ENCODE measurements at places on chromosomes 13 and 19.

- no peak for DNase-seq
These were observed 2.0 kb upstream of the USF2 start for GRCh38 chr19:35266520-35267352.

- no peak for DNase-seq
These were observed 676.2 kb downstream of the GPC5 start for GRCh38 chr13:92074658-92075057.

GRCh38 chr13:51745243-51745642, 58.7 kb downstream of the DHRS12 start:
- no peak for DNase-seq

GRCh38 chr19:34733746-34734536, at the start of gene ZNF181:
Gene ZNF181 (plus strand): TSS chr19:34734243. CDS start chr19:34735038, 795 bp downstream.
- peak; percentile 58 for DNase-seq

- no peak for DNase-seq
These were observed 328.2 kb downstream of the GPC5 start for GRCh38 chr13:91726671-91727070.

- no peak for DNase-seq
These were observed 183.2 kb downstream of the TUBA3C start for GRCh38 chr13:18998389-18998788.

DNA sequence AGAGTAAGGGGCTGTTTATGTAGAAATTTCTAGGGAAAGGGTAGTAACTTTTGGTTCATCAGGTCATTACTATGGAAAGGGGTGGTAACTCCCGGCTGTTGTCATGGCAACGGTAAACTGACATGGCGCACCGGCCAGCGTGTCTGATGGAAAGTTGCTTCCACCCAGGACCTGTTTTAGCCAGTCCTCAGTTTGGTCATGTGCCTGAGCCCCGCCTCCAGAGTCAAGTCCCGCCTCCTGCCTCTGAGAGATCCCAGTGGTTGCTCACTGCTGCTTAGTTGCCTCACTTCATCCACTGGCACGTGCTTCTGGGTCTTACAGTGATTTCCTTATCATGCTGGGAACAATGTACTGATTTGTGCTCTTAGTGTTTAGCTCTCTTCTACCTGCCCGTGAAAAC, 455.2 kb upstream of the ZNF507 start:
- no peak for DNase-seq

DNA sequence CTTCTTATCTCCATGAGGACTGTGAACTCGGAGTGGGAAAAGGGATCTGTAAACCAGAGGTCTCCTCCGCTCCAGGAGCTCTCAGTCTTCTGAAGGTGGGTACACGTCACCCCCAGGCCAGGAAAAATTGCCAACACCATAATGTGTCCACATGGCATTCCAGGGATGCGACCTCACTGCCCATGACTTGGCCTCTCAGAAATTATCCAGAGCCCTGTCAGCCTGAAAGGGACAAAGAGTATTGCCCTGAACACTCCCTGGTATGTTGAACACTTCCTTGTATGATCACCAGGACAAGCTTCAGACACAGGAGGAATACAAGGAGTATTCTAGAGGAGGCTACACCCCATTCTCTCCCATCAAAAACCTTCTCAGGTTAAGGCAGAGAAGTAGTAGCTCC, 81.0 kb upstream of the SLC7A1 start:
- DNase-seq, result no peak
